ENCODE measurements at places on chromosomes 2 and 18. TPM values are rescaled to one million over a fixed set of nuclear protein-coding genes. Genes with fewer than 3 reads are reported as not detected.

VIT gene
- total RNA-seq: 31.1 TPM

CHCHD5 gene
- 7.7 TPM for total RNA-seq

RBKS gene
- total RNA-seq: 1.1 TPM

NLRC4 gene
- not detected for total RNA-seq

DCDC2C gene
- not detected for total RNA-seq

AQP12B gene
- not detected for total RNA-seq

TYMS gene
- total RNA-seq: 5.3 TPM

FN1 gene
- 18,025 TPM for total RNA-seq

ANKRD29 gene
- total RNA-seq: 20.9 TPM

COBLL1 gene
- total RNA-seq: 10.9 TPM

GKN1 gene
- total RNA-seq: 0.29 TPM

CD28 gene
- not detected for total RNA-seq

GRCh38 chr2:194545978-194546377, 1111.0 kb upstream of the SLC39A10 start:
- DNase-seq: no peak
- H3K4me1 ChIP-seq: no peaks in the 10 kb centered on the region
- H3K27ac ChIP-seq: no peak overlapping the region
- no peaks in the 10 kb centered on the region for H3K27me3 ChIP-seq
- H3K4me3 ChIP-seq: no peak overlapping the region
- no peaks in the 10 kb centered on the region for H3K36me3 ChIP-seq

DNA sequence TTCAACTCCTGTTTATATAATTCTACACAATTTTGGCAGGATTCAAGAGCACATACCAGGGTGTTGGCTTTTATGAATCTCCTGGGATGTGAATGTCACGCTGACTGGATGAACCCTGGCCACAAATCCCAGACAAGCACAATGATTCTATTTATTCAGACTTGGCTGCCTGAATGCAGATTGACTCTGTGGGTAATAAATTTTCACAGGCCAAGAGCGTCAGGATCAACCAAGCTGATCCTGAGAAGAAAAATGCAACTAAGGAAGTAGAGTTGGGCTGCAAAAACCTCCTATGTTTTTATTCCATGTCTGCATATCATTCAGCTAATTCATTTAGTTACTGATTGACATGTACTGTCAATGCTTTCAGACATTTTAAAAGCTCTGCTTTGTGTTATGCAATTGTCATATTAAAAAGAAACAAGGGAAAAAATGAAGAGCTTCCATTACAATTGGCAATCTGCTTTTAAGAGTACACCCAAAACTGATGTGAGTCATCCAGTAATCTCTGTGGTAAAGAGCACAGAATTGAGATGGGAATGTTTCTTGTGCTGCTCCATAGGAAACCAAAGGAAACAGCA, 173.0 kb upstream of the REV1 start:
- peak overlapping the region; percentile 82 for H3K27ac ChIP-seq
- no peaks in the 10 kb centered on the region for H3K27me3 ChIP-seq
- peaks cover 18% of the 10 kb centered on the region for H3K4me1 ChIP-seq

DNA sequence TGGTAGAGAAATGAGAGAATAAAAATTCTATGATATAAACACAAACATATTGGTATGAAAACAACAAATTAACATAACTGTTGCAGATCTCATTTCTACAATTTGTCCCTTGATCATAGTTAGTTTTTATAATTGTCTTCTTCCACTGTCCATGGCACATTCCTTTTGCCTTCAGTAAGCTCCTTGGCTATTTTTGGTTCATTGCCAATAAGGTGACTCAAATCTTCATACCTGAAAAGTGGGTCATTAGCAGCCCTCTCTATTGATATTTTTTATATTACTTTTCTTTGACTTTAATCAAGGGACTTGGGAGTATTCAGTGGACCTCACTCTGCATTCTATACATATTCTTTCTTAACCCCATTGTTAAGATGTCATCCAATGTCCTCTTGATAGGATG, 552.9 kb downstream of the TDRD15 start:
- H3K27ac ChIP-seq: no peak overlapping the region
- H3K4me3 ChIP-seq: no peak overlapping the region
- no peaks in the 10 kb centered on the region for H3K27me3 ChIP-seq
- no peaks in the 10 kb centered on the region for H3K36me3 ChIP-seq
- no peak for DNase-seq

DNA sequence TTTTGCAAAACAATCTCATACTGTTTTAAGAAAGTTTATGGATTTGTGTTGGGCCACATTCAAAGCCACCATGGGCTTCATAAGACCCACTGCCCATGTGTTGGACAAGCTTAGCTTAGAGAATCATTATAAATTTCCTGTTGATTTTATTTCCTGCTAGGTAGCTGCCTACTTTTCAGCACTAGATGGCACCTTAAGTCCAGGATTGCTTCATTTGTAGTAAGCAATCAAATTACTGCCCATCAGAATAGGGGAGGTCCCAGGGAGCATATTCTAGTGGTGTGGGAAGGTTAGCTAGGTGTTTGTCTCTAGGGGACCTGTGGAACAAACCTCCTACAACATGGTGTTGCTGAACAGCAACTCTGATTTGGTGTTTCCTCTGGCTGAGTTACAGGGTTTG, 11.0 kb upstream of the DCDC2C start:
- H3K4me1 ChIP-seq: no peaks in the 10 kb centered on the region
- H3K27me3 ChIP-seq: no peaks in the 10 kb centered on the region
- H3K36me3 ChIP-seq: no peaks in the 10 kb centered on the region
- no peak overlapping the region for H3K27ac ChIP-seq
- no peak overlapping the region for H3K4me3 ChIP-seq

- no peak overlapping the region for H3K4me3 ChIP-seq
- H3K4me1 ChIP-seq: peaks cover 3% of the 10 kb centered on the region
- H3K36me3 ChIP-seq: peaks cover 13% of the 10 kb centered on the region
- H3K27me3 ChIP-seq: no peaks in the 10 kb centered on the region
These were observed 115.2 kb downstream of the ZNF236 start for GRCh38 chr18:76937597-76937996.

- H3K27ac ChIP-seq: no peak overlapping the region
- no peaks in the 10 kb centered on the region for H3K36me3 ChIP-seq
- DNase-seq: no peak
- no peaks in the 10 kb centered on the region for H3K4me1 ChIP-seq
- H3K4me3 ChIP-seq: no peak overlapping the region
These were observed 185.7 kb downstream of the FAM210A start for GRCh38 chr18:13540477-13541182.

- peaks cover 14% of the 10 kb centered on the region for H3K27me3 ChIP-seq
- DNase-seq: peak; percentile 69
- no peak overlapping the region for H3K4me3 ChIP-seq
- no peaks in the 10 kb centered on the region for H3K4me1 ChIP-seq
- H3K36me3 ChIP-seq: no peaks in the 10 kb centered on the region
These were observed 80.7 kb upstream of the PXDN start for GRCh38 chr2:1825046-1825445.

DNA sequence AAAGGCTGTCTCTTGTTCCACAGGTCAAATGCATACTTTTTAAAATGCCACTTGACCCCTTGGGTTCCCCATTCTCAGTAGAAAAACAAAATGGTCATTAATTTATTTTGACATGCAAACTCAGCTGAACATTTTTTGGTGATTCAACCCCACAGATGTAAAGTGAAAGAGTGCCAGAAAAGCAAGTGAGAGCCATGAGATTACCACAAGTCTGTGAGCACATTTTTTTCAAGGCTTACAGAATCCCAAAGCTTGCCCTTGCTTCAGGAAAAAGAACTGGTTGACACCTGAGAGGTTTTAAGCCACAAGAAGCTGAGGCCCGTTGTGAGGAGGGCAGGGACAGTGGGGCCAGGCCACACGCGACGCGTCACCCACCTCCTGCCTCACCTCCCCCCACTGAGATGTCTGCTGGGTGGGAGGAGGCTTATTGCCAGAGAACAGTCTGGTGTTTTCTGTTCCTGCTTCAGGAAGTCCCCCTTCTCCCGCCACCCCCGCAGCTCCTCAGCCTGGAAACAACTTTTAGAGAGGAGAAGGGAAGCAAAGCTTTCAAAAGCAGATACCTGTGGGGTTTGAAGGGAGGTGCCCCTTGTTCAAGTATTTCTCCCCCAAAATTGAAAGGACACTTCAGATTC, 70.4 kb upstream of the CYP1B1 start:
- peak; percentile 67 for DNase-seq
- H3K4me3 ChIP-seq: peak overlapping the region; percentile 57
- no peaks in the 10 kb centered on the region for H3K27me3 ChIP-seq

DNA sequence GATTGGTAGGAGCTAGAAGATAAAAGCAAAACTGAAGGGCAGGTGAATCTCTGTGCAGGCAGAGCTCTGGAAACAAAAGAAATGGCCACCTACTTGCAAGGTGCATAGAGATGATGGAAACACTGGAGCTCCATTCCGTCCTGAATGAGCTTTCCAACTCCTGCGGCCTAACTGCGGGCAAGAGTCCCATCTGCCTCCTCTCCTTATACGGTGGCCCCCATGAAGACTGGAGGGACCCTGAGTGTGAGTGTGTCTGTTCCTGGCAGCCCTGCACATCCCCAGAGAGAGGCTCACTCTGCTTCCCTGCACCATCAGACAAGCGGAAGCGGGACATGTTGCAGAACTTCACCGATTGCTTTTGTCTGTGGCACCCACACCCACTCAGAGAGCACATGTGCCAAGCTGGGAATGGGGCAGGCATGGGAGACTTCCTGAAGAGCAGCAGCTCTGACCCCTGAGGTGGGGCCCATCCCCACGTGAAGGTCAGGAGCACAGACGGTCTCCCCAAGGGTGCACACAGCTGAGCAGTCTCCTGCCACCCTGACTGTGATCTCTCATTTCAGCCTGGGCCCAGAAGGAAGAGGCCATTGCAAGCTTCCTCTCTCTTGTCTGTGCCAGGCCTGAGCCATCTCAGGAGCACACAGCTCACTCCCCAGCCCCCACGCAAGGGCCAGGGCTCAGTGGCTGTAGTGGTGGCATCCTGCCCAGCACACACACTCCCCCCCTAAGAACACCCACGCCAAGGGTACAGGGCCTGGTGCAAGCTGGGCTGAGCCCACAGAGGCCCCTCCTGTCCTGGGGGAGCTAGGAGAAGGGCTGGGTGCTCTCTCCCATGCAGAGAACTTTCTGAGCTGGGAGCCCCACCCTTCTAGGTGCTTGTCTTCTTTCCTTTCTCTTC, 75.3 kb downstream of the STPG4 start:
- peak; percentile 92 for DNase-seq
- no peaks in the 10 kb centered on the region for H3K27me3 ChIP-seq
- H3K27ac ChIP-seq: peak overlapping the region; percentile 14
- peaks cover 37% of the 10 kb centered on the region for H3K4me1 ChIP-seq

- H3K36me3 ChIP-seq: no peaks in the 10 kb centered on the region
- peaks cover 3% of the 10 kb centered on the region for H3K4me1 ChIP-seq
These were observed 126.2 kb upstream of the CAB39 start for GRCh38 chr2:230586328-230586982.

DNA sequence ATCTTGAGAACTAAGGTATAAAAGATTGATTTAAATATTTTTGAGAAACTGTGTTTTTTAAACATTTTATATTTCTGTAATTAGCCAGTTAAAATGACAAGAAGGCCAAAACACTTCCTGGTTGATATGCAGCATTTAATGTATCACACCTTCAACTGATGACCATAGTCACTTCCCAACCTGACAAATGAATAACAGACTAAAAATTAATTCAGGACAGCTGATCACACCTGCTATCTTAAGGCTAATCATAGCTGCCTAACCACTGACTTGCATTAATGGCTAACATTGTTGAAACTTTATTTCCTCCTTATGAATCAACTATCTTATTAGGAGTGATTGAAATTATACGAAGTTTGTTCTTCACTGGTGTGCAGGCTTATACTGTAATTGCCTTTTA, 125.8 kb upstream of the MSTN start:
- no peaks in the 10 kb centered on the region for H3K27me3 ChIP-seq
- no peaks in the 10 kb centered on the region for H3K36me3 ChIP-seq
- peaks cover 11% of the 10 kb centered on the region for H3K4me1 ChIP-seq
- H3K4me3 ChIP-seq: no peak overlapping the region
- no peak overlapping the region for H3K27ac ChIP-seq

DNA sequence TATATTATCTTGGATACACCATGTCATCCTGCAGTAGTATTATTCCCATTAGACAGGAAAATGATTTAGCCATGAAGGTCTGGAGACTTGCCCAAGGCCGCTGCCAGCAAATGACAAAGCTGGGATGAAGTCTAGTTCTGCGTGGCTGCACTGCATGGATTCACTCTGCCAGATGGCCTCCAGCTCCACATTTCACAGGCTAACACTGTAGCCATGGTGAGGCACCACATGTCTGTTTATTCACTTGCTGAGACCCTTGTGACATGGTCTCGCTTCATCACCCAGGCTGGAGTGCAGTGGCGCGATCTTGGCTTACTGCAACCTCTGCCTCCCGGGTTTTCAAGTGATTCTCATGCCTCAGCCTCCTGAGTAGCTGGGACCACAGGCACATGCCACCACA, 31.5 kb upstream of the SCG2 start:
- H3K36me3 ChIP-seq: no peaks in the 10 kb centered on the region
- no peak for DNase-seq
- no peak overlapping the region for H3K4me3 ChIP-seq

DNA sequence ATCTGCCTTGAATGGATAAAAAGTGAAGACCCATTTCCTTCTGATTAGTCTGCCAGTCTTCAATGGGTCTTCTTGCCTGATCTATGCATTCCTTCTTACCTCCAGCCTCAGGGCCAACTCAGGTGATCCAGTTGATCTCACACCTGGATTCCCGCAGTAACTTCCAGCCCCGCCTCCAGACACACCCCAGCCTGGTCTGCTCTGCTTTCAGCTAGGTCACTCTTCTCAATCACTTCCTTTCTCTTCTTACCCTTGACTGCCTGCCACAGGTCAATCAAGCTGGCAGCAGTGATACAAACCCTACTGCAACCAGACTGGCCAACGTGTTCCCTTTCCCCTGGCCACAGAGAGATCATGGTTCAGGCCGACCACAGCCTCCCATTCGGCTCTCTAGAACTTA, 263.6 kb downstream of the ZNF516 start:
- H3K4me3 ChIP-seq: no peak overlapping the region
- no peaks in the 10 kb centered on the region for H3K27me3 ChIP-seq
- H3K36me3 ChIP-seq: no peaks in the 10 kb centered on the region
- DNase-seq: no peak
- H3K4me1 ChIP-seq: no peaks in the 10 kb centered on the region

DNA sequence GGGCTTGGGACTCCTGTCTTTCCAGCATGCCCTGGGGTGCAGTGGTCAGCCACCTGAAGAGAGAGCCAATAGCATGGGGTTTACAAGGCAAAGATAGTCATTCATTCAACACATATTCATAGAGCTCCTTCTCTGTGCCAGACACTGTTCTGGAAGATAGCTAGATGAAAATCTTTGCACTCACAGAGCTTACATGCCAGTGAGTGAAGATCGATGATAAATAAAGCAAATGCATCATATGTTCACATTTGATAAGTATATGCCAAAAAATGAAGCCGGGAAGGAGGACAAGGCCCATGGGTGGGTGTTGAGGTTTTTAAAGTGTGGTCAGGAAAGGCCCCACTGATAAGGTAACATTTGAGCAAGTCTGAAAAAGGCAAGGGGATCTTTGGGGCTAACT, 130.8 kb upstream of the CDCA7 start:
- DNase-seq: no peak
- no peaks in the 10 kb centered on the region for H3K27me3 ChIP-seq
- H3K36me3 ChIP-seq: peaks cover 4% of the 10 kb centered on the region
- H3K4me3 ChIP-seq: no peak overlapping the region
- no peak overlapping the region for H3K27ac ChIP-seq
